Activated T-helper 1 cell treated with anti-CD3 and anti-CD28 coated beads, Interleukin-12 subunit alpha, Interleukin-12 subunit beta, Interleukin-2, Interleukin-4 antibody, amounts not matched to agents 30 ng/mL and 10 ng/mL and 1 ng/mL, durations not matched to agents 14 hours and 24 hours and 36 hours (primary cell): ENCODE measurements at places on chromosomes 7 and 10.

DNA sequence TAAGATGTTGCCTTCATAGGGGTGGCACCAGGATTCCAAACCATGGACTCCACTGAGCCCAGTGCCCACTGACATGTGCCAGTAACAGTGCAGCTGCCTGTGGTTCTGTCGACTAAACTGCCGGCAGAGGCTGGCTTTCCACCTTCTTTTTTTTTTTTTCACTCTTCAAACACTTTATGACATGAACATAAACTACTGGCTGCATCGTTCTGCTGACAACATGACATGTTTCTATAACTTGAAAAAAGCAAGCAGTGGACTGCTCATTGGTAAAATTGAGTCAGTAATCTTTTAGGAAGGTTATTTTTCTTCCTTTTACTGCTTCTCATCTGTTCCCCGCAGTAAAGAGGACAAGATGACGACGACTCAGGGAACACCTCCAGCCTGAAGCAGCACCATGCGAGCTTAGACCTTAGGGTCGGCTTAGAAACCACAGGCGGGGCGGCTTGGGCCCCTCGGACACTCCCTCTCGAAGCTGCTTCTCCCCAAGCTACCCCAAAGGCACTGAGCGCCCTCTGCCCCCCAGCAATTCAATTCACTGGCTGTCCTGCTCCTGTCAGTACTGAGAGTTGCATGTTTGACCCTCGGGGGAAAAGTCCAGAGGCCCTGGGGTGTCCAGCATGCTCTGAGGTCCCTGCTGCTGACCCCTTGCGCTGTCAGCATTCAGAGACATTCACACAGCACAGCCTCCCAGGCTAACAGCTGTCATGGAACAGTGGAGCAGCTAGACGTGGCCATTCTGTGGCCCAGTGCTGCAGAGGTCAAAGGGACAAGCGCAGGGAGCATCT lies 112.5 kb downstream of the EGFR start:
- DNase-seq: no peak

DNA sequence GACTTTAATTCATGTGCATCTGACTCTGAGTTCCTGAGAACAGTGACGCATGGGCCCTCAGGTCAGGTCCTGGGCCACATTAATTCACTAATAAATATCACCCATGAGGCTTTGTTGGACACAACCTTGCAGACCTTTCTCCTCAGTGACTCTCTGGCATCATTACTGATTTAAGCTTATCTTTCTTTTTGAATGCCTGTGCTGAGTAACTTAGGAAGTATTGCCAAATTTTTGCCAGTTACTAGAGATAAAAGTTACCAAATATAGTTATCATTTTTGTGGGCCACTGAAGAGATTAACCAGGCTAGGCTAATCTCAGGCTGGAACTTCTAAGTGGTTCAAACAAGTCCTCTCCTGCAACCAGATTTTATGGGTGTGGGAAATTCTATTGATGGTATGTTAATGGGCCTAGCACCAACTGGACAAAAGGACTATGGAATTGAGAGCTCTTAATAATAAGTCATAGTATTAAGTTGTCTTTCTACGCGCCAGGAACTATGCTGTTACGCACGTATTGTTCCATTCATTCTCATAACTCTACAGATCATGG lies 28.8 kb upstream of the PRTFDC1 start:
- no peak for DNase-seq

GRCh38 chr10:45655219-45655618 lies 17.4 kb downstream of the ZFAND4 start:
- no peak for DNase-seq

GRCh38 chr10:60341969-60342368 lies 47.7 kb downstream of the ANK3 start:
- no peak for DNase-seq

DNA sequence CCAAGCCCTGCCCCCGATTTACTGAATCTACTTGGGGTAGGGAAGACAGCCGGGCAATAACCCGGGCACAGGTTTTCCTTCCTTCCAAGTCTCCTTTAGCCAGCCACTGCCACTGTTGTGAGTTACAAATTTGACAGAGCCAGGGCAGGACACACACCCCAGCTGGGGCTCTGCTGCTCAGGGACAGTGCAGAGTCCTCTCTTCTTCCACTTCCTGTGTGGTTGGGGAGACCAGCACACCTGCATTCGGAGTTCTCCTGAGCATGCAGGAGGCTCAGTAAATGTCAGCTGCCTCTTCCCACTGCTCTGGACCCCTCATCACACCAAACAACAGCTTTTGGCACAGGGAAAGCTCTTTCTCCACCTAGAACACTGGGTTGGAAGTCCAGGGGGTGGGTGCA lies 21.3 kb downstream of the CHST15 start:
- DNase-seq: no peak

- peak; percentile 17 for DNase-seq
Measured at GRCh38 chr10:45470098-45471012, 96.3 kb downstream of the ALOX5 start.

GRCh38 chr7:38506756-38507155 lies 124.4 kb downstream of the AMPH start:
- DNase-seq: no peak

GRCh38 chr10:124092250-124092859 lies 1.0 kb downstream of the CHST15 start:
- peak; percentile 19 for DNase-seq

- DNase-seq: no peak
Measured at GRCh38 chr10:110609605-110610004, 34.5 kb upstream of the RBM20 start.

GRCh38 chr7:45670227-45670626 lies 96.1 kb downstream of the ADCY1 start:
- DNase-seq: no peak

DNA sequence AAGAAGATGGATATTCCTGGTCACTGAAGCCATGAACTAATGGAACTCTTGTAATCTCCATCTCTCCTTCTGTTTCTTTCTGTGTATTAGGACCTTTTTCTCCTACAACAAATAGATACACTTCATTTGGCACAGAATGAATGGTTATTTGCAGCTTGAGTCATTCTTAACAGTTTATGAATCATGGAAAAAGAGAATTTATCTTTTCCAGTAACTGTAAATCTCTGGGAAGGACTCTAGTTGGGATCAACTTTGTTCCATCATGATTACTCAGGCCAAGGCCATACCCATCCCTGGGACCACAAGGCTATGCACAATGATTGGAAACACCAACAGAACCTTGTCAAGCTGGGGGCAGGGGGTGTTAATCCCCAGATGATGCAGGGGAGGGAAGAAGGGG lies 36.1 kb upstream of the MDFIC start:
- DNase-seq: no peak

GRCh38 chr7:68009716-68010115 lies 1013.1 kb downstream of the TYW1 start:
- DNase-seq: no peak

- DNase-seq: no peak
Measured at GRCh38 chr7:54252256-54253035, 289.7 kb upstream of the VSTM2A start.

GRCh38 chr10:86024281-86025041 lies 342.1 kb downstream of the GRID1 start:
- DNase-seq: no peak

DNA sequence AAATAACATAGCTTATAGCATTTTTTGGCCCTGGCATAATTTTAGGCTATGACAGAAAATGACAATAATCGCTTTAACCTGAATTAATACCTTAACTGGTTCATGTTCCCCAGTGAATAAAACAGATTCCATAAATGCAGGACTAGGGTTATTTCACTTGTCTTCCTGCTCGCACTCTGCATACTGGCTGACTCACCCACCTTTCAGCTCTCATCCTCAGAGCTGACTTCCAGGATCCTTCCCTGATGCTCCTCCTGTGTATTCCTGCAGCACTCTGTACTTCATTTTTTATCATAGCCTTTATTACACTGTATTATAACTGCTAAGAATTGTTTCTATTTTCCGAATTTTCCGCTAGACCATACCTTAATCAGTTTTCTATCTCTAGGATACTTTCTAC lies 123.7 kb downstream of the AVL9 start:
- no peak for DNase-seq
